Stimulated activated CD4-positive, alpha-beta T cell treated with anti-CD3 and anti-CD28 coated beads, TNF-alpha, amount 100 ng/mL, for 4 hours (primary cell): ENCODE measurements at places on chromosomes 2 and 18.

DNA sequence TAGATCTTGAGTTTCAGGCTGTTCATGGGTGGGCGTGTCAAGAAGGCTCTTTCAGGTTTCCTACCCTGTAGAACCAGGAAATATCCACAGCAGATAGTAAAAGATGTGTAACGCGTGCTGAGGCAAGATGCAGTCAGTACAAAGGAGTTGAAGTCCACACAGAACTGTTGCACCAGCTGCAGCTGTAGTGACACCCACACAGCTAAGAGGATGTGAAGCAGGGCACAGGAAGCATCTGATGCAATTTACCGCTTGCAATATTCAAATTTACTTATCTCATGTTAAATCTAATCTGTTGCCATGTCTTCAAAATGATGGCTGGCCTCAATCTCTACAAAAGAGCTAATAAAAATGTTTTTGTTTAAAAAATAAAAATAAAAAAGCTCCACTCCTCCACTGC is 132.8 kb downstream of the ARHGAP15 start:
- DNase-seq: peak; percentile 18

GRCh38 chr2:159130302-159130701 is 156.2 kb downstream of the WDSUB1 start:
- no peak for DNase-seq

- DNase-seq: no peak
Measured at GRCh38 chr18:76335859-76336640, 159.0 kb downstream of the ZNF516 start.

- DNase-seq: no peak
Measured at GRCh38 chr2:167697194-167697593, 550.2 kb downstream of the STK39 start.
